ENCODE measurements at places on chromosomes 3 and 15. TPM values are rescaled to one million over a fixed set of nuclear protein-coding genes. Genes with fewer than 3 reads are reported as not detected.

Gene CLCN2
- 3.3 TPM for total RNA-seq

Gene VEPH1
- 155 TPM for total RNA-seq

Gene SOX14
- total RNA-seq, result not detected

Gene VPS13C
- total RNA-seq, result 54.3 TPM

Gene UQCRC1
- total RNA-seq, result 423 TPM

Gene BSN
- under 0.01 TPM for total RNA-seq

Gene ETFA
- 122 TPM for total RNA-seq

Gene SLC27A2
- total RNA-seq, result under 0.01 TPM

Gene GOLGA6A
- total RNA-seq, result under 0.01 TPM

Gene GOLGA8T
- total RNA-seq, result 0.28 TPM

All from regular cardiac myocyte (primary cell).